ENCODE measurements at places on chromosomes 16 and 17. TPM values are rescaled to one million over a fixed set of nuclear protein-coding genes. Genes with fewer than 3 reads are reported as not detected.

GRCh38 chr17:66963909-66964771 lies at the start of gene CACNG4:
Gene CACNG4, plus strand, starts transcription at chr17:66964707. Its CDS starts 205 bp downstream, at chr17:66964912.
- no peak for DNase-seq

The NPIPB9 gene
- total RNA-seq, result 2.7 TPM

DNA sequence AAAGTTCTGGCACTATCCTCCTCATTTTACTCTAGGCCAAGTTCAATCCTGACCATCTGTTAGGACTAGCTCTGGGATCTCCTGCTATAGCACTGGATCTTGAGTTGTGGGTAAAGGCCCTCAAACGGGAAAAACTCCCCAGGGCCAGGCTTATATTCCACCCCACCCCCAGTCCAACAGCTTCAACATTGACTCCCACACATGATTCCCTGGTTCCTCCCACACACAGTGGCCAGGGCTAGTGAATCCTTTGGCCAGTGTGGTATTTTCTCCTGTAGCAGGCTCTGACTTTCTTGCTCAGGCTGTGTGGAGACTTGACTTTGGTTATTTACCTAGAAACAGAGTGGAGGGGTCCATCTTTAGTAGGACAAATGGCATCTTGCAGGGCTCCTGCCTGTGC lies 10.3 kb upstream of the AKAP10 start:
- no peak for DNase-seq

DNA sequence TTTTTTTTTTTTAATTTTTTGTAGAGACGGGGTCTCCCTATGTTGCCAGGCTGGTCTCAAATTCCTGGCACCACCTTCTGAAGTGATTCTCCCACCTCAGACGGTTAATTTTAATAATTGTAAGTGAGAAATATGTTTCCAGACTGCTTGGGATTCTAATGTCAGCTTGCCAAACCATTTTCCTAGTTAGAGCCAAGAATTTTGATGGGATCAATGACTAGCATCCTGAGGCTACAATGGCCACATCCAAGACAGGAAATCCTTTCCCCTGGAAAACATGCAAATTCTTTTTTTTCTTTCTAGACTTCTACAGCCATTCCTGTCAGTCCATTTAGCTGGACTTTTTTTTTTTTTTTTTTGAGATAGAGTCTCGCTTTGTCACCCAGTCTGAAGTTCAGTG lies 32.6 kb downstream of the IGF2BP1 start:
- DNase-seq, result no peak

GRCh38 chr16:97822-98221 lies 19.8 kb downstream of the MPG start:
- no peak for DNase-seq

The PARD6A gene
- 12.1 TPM for total RNA-seq

GRCh38 chr17:68381076-68381900 lies 76.0 kb downstream of the WIPI1 start:
- peak; percentile 92 for DNase-seq

GRCh38 chr16:16154281-16154951 lies 68.9 kb downstream of the ABCC6 start:
- no peak for DNase-seq

DNA sequence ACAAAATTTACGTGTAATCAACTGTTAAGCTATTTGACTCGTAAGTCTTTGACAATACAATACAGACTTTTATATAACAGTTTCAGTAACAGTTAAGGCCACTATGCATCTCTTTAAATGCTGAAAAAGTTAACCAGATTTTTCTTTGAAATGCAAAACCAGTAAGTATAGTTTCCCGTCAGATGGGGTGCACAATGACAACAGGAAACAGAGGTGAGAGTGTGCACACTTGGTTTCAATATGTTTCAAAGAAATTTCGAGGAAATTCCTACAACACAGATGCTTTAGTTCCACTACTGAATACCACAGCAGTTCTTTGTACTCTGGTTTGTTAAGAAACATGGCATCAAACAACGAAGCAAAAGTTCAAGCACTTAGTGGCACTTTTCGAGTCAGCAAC lies 48.4 kb downstream of the RNF157 start:
- DNase-seq, result no peak

The HAS3 gene
- total RNA-seq, result 0.75 TPM

GRCh38 chr16:49441366-49441780 lies 67.8 kb downstream of the C16orf78 start:
- DNase-seq, result no peak

The WNK4 gene
- total RNA-seq, result 0.96 TPM

GRCh38 chr16:86455116-86455515 lies 55.2 kb upstream of the FOXF1 start:
- DNase-seq, result no peak

The IRF8 gene
- 2.2 TPM for total RNA-seq

The C17orf50 gene
- not detected for total RNA-seq

GRCh38 chr17:6712058-6712853 lies 913 bp downstream of the SLC13A5 start:
- peak; percentile 7 for DNase-seq

DNA sequence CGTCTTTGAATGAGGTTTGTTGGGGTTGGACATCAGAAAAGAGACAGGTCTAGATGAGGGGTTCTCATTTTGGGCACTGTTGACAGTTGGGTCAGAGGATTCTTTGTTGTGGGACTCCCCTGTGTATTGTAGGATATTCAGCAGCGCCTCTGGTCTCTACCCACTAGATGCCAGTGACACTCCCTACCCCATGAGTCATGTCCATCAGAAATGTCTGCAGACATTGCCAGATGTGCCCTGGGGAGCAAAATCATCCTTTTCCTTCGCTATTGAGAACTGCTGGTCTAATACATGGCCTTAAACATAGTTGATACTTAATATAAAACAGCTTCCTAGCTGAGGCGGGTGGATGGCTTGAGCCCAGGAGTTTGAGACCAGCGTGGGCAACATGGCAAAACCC lies 3.1 kb downstream of the ABAT start:
- no peak for DNase-seq

The ANKRD40CL gene
- not detected for total RNA-seq

- DNase-seq, result no peak
Measured at GRCh38 chr17:40648384-40648968, 858 bp upstream of the SMARCE1 start.

- DNase-seq, result no peak
Measured at GRCh38 chr16:20515688-20516090, 60.5 kb downstream of the ACSM2B start.

The TNFSF13 gene
- total RNA-seq, result 13.5 TPM

GRCh38 chr17:83079352-83079747 lies at the start of gene METRNL:
Gene METRNL, plus strand, starts transcription at chr17:83079609. Its CDS starts 207 bp downstream, at chr17:83079816.
- no peak for DNase-seq

The CCL2 gene
- total RNA-seq, result 14.3 TPM

The DDX19B gene
- 41.8 TPM for total RNA-seq

- no peak for DNase-seq
Measured at GRCh38 chr16:12998361-12999085, 97.1 kb downstream of the SHISA9 start.

DNA sequence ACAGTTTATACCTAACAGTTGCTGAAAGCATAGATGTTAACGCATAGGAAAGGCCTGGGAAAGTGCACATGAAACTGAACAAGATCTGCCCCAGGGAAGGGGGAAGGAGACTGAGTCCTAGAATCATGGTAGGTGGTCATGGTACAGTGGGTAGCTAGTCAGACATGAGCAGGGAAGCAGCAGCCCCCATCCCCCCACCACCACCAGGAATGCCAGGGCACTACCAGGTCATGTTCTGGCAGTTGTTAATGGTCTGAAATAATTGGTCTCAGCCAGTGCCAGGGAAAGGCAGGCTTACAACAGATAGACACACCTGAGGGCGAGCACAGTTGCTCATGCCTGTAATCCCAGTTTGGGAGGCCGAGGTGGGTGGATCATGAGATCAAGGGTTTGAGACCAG lies 185.2 kb downstream of the CPPED1 start:
- peak; percentile 67 for DNase-seq

- peak; percentile 89 for DNase-seq
Measured at GRCh38 chr16:2905241-2905987, 6.3 kb upstream of the FLYWCH1 start.

DNA sequence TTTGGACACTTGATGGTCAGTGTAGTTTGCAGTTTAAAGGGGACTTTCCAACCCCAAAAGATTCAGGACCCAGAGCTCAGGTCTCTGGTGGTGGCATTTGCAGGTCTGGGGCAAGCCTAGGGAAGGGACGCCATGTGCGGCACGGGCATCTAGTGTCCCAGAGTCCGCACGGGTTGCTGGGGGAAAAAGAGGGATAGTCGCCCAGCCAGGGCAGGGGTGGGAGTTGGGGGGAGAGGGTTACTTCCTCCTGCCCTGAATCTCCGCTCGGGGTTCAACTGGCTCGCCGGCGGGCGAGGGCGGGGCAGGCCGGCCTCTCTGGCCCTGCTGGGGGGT lies 239 bp upstream of the CA7 start:
- no peak for DNase-seq

GRCh38 chr16:75222271-75222783 lies 3.5 kb downstream of the CTRB1 start:
- DNase-seq, result no peak

DNA sequence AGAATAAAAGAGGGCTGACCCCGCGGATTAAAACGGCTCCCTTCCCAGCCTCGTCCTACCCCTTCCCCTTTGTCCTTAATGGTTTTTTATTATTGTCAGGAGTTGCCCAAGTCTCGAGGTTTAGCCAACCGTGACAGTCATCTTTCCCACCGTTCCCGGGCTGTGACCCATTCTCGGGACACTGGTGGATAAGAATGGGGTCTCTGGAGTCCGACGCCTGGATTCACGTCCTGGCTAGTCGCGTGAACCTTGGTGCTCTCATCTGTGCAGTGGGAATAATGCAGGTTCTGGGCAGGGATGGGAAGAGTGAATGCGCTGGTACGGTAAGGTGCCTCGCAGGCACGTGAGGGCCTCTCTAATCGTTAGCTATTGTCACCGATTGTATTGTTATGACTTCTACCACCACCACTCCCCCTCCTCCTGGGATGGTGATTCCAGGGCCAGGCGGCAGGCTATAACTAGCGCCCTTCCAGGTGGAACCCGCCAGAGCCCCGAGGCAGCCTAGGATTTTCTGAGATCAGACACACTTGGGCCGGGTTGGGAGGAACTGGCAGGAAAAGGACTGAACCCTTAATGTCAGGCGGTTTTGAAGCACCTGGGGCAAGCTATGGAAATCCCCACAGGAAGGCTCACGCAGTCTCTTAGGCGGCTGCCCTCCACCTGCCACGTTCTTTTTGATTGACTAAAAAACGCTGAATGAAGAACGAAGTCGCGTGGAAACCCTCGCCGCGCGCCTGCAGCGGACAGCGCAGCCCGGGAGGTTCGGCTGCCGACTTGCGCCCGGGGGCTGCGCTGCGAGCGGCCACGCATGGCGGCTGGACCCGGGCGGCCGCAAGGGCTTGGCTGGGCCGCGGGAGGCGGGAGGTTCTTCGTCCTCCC lies 2.7 kb downstream of the HS3ST3B1 start:
- DNase-seq, result no peak

GRCh38 chr17:79834565-79835469 lies 4.4 kb downstream of the CBX4 start:
- no peak for DNase-seq

The TMEM238L gene
- total RNA-seq, result not detected

- no peak for DNase-seq
Measured at GRCh38 chr17:6575596-6575988, 19.2 kb upstream of the PITPNM3 start.

- DNase-seq, result no peak
Measured at GRCh38 chr16:63038397-63039106, 1002.3 kb upstream of the CDH8 start.

The ARHGDIG gene
- total RNA-seq, result 0.62 TPM

The ALOX12 gene
- total RNA-seq, result 1.4 TPM

DNA sequence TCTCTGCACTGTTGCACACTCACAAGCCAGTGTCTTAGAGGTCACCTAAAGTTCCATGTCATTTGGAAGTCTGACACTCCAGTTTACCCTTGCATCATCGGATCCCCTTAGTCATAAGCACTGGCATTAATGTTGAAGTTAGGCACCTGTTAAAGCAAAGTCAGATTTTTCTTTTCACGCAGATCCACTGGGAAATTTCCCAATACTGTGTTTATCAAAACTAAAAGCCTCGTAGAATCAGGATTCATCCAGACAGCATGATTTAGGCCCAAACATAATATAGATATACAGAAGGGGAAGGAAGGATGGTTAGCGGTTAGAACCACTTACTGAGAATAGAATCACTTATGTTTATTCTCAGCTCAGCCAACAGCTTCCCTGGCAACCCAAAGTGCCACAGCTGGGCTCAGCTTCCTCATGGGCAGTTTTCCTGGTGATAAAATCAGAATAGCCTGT lies 30.1 kb upstream of the HAPSTR1 start:
- no peak for DNase-seq

The FBRS gene
- 47.2 TPM for total RNA-seq

DNA sequence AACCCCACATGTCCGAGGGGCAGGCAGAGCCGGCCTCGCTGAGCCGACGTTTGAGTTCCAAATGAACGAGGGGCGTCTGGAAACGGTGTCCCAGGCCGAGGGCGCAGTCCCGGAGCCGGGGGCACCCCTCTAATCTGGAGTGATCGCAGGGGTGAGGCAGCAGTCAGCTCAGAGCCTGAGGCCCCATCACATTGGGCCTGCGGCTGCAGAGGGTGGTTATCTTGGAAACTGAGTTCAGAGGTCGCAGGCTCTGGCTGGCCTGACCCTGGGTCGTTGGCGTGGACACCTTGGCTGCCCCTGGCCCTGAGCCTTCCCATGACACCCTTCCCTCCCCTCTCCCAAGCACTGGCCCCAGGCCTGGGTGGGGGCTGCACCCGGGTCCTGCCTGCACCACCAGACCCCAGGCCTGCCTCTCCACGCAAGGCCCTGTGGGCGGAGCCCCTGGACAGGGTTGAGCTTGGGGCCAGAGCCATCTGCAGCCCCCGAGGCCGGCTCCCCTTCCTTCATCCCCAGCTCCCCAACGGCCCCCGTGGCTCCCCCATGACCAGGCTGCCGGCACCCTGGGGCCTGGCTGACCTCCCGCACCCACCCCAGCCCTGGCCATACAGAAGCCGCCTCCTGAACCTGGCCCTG lies 45.6 kb downstream of the ZFPM1 start:
- DNase-seq, result no peak

- DNase-seq, result no peak
Measured at GRCh38 chr17:49438436-49439278, 24.0 kb upstream of the PHB1 start.

The DUS2 gene
- total RNA-seq, result 14.8 TPM

Data from kidney epithelial cell (primary cell).